ENCODE measurements at places on chromosomes 1 and 21. TPM values are rescaled to one million over a fixed set of nuclear protein-coding genes. Genes with fewer than 3 reads are reported as not detected.

GRCh38 chr1:109890115-109890953, 20.3 kb upstream of the CSF1 start:
- peaks cover 3% of the 10 kb centered on the region for H3K4me1 ChIP-seq
- no peak overlapping the region for H3K27ac ChIP-seq
- no peaks in the 10 kb centered on the region for H3K36me3 ChIP-seq
- H3K27me3 ChIP-seq: no peaks in the 10 kb centered on the region

- H3K4me3 ChIP-seq: no peak overlapping the region
- H3K36me3 ChIP-seq: no peaks in the 10 kb centered on the region
- no peaks in the 10 kb centered on the region for H3K27me3 ChIP-seq
- no peak overlapping the region for H3K27ac ChIP-seq
- H3K4me1 ChIP-seq: peaks cover 7% of the 10 kb centered on the region
- DNase-seq: no peak
These were observed 33.0 kb upstream of the ACTRT2 start for GRCh38 chr1:2988256-2988655.

- H3K36me3 ChIP-seq: no peaks in the 10 kb centered on the region
- no peak overlapping the region for H3K4me3 ChIP-seq
- DNase-seq: no peak
- H3K4me1 ChIP-seq: no peaks in the 10 kb centered on the region
- H3K27ac ChIP-seq: no peak overlapping the region
- H3K27me3 ChIP-seq: no peaks in the 10 kb centered on the region
These were observed 439.0 kb downstream of the LRRIQ3 start for GRCh38 chr1:73759011-73759410.

GRCh38 chr1:215005078-215005477, 77.5 kb upstream of the KCNK2 start:
- H3K27ac ChIP-seq: no peak overlapping the region
- no peak for DNase-seq
- H3K27me3 ChIP-seq: no peaks in the 10 kb centered on the region
- no peaks in the 10 kb centered on the region for H3K36me3 ChIP-seq
- no peak overlapping the region for H3K4me3 ChIP-seq
- H3K4me1 ChIP-seq: peaks cover 2% of the 10 kb centered on the region

GRCh38 chr1:26162220-26162709, 3.4 kb downstream of the FAM110D start:
- no peak overlapping the region for H3K27ac ChIP-seq
- no peaks in the 10 kb centered on the region for H3K4me1 ChIP-seq
- H3K27me3 ChIP-seq: no peaks in the 10 kb centered on the region
- no peak for DNase-seq

GRCh38 chr1:194230351-194231144, 1044.1 kb upstream of the B3GALT2 start:
- H3K27ac ChIP-seq: no peak overlapping the region
- no peak for DNase-seq
- no peaks in the 10 kb centered on the region for H3K27me3 ChIP-seq
- no peaks in the 10 kb centered on the region for H3K36me3 ChIP-seq
- H3K4me3 ChIP-seq: no peak overlapping the region

DNA sequence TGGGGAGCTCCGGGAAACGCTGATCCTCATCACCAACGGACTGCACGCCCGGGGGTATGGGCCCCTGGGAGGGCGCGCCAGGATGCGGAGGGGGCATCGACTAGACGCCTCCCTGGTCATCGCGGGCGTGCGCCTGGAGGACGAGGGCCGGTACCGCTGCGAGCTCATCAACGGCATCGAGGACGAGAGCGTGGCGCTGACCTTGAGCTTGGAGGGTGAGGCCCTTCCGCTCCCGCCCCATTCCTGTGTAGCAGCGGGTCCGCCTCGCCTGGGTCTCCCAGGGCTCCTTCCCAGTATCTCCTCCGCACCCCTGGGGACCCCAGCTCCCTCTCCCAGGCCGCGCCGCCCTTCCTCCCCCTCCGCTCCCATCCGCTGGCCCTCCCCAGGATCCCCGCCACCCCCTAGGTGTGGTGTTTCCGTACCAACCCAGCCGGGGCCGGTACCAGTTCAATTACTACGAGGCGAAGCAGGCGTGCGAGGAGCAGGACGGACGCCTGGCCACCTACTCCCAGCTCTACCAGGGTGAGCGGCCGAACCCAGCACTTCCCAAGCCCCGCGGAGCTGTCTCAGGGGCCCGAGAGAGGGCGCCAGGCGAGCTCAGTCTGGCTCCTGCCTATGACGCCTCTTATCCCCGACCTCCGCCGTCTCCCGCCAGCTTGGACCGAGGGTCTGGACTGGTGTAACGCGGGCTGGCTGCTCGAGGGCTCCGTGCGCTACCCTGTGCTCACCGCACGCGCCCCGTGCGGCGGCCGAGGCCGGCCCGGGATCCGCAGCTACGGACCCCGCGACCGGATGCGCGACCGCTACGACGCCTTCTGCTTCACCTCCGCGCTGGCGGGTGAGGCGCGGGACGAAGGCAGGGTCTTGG, 5.0 kb downstream of the HAPLN2 start:
- H3K27me3 ChIP-seq: peaks cover 4% of the 10 kb centered on the region
- H3K4me3 ChIP-seq: peak overlapping the region; percentile 69
- H3K36me3 ChIP-seq: no peaks in the 10 kb centered on the region
- no peak overlapping the region for H3K27ac ChIP-seq

- H3K27ac ChIP-seq: no peak overlapping the region
- no peaks in the 10 kb centered on the region for H3K4me1 ChIP-seq
- no peak overlapping the region for H3K4me3 ChIP-seq
- H3K36me3 ChIP-seq: no peaks in the 10 kb centered on the region
- no peak for DNase-seq
These were observed 18.9 kb downstream of the TNNT2 start for GRCh38 chr1:201358596-201358995.

TSSK3 gene
- 1.1 TPM for total RNA-seq

LCE2A gene
- not detected for total RNA-seq

BEND5 gene
- total RNA-seq: 6.5 TPM
